Amniotic epithelial cell (primary cell): ENCODE measurements at places on chromosomes 2 and 18.

- DNase-seq = peak; percentile 15
Observed at GRCh38 chr2:118492335-118492734, 355.1 kb downstream of the EN1 start.

- peak; percentile 93 for DNase-seq
Observed at GRCh38 chr2:26355038-26355995, 8.7 kb upstream of the ADGRF3 start.

GRCh38 chr2:5190023-5190422 is 502.2 kb upstream of the SOX11 start:
- no peak for DNase-seq

GRCh38 chr2:16615687-16616615 is 49.7 kb downstream of the CYRIA start:
- DNase-seq = no peak

DNA sequence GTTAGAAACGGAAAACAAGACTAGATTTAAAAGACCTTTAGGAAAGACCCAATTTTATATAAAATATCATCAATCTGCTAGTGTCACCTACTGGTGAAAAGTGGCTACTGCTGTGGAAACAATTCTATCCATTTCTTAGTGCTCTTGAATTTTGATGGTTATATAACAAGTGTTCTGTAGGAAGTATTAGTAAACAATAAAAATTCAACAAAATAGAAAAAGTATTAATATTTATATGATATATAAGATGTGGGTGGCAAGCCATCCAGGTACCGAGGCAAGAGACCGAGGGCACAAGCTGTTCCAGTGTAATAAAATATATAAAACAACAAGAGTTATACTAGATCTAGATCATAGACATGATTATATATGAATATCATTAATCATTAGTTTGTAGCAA is 6.2 kb upstream of the TMEM87B start:
- peak; percentile 64 for DNase-seq

DNA sequence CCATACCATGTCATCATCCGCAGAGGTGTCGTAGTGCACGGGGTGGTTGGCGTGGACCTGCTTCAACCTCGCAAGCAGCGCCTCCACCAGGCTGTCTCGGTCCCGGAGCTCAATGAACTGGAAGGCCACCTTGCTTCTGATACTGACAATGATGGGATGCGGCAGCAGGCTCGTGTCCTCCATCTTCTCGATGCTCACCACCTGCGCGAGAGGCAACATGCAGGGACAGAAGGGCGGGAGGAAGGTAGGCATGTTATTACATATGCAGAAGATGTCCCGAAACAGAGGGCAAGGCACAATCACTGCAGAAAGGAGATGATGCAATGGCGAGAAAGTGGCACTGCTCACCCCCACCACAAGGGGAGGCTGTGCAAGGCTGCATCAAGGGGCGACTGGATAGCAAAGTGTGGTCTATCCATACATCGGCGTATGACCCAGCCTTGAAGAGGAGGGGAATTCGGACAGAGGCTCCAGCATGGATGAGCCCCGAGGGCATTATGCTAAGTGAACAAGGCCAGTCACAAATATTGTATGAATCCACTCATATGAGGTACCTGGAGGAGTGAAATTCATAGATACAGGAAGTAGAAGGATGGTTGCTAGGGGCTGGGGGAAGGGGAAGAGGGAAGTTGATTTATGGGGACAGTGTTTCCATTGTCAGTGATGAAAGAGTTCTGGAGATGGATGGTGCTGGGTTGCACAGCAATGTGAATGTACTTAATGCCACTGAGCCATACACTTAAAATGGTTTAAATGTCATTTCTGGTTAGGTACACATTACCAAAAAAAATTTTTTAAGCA is 36.6 kb downstream of the RPL31 start:
- peak; percentile 6 for DNase-seq

- DNase-seq = peak; percentile 20
Observed at GRCh38 chr2:55519938-55520885, 694 bp downstream of the CFAP36 start.

DNA sequence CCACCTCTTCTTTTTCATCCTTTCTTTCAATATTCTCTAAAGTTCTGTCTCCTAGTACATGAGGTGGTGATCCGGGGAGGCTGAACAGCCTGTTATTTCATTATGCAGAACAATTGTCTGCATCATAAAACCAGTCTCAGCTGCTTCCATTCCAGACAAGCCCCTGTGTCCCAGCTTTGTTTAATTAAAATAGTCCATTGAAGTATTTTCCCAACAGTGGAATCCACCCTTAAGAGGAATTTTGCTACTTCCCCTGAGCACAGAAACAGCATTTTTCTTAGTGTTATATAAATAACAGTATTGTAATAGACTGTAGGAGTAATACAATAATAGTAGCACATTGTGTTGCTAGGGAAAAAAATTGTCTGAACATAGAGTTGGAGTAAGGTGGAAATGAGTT is 395.4 kb upstream of the TCF4 start:
- DNase-seq = no peak

DNA sequence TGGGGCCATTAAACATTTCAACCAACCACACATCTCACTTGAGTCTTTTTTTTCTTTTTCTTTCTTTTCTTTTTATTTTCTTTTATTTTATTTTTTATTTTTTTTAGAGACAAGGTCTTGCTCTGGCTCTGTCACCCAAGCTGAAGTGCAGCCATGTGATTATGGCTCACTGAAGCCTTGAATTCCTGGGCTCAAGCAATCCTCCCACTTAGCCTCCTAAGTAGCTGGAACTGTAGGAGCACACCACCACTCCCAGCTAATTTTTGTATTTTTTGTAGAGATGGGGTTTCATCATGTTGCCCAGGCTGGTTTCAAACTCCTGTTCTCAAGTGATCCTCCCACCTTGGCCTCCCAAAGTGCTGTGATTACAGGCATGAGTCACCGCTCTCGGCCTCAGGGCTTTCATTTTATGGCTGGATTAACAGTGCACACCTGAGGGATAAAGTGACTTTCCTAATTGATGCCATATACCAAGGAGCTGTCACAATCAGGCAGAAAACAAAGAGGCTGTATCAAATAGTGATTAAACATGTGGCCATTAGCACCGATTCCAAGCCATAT is 21.5 kb downstream of the KIAA2012 start:
- no peak for DNase-seq

- DNase-seq = peak; percentile 22
Observed at GRCh38 chr18:47418746-47419145, 167.3 kb upstream of the SKOR2 start.

GRCh38 chr2:18788592-18788991 is 199.2 kb upstream of the NT5C1B start:
- DNase-seq = peak; percentile 68

- DNase-seq = peak; percentile 21
Observed at GRCh38 chr2:119218478-119219064, 5.1 kb upstream of the STEAP3 start.

DNA sequence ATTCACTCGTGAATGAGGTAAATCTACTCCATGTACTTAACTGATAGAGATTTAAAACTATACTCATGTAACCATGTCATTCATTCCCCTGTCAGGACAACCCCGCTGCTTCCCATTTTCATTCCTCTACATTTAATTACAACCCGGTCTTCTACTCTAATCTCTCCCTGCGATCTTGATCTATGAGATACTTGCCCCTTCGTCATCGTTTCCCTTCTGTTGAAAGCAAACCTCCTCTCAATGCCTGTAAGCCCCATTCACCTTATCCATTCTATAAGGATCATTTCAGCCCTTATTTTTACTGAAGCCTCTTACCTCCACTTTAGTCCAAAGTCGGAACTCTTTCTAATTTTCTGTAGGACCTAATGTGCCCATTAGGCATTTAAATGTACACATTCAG is 492.6 kb downstream of the DPP10 start:
- DNase-seq = no peak

GRCh38 chr2:64654063-64654811 is 524 bp upstream of the SERTAD2 start:
- peak; percentile 55 for DNase-seq

DNA sequence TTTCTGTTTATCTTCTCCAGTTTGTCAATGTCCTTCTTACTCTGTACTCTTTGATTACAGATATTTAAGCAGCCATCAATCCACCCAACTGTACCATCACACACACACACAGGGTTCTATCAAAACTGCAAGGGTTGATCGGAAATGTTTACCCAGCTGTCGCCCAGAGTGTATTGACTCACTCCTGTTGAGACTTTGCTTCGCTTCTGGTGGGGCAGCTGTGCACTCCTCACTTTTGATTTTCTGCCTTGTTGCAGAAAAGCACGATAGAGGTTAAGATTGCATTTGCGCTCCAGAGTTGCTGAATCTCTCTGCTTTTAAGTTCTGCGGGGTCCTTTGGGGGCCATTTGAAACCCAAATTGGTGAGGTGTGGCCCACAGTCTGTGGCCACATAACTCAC is 216.2 kb downstream of the SETBP1 start:
- no peak for DNase-seq

- DNase-seq = peak; percentile 45
Observed at GRCh38 chr2:146978577-146979555, 866.0 kb upstream of the ACVR2A start.

DNA sequence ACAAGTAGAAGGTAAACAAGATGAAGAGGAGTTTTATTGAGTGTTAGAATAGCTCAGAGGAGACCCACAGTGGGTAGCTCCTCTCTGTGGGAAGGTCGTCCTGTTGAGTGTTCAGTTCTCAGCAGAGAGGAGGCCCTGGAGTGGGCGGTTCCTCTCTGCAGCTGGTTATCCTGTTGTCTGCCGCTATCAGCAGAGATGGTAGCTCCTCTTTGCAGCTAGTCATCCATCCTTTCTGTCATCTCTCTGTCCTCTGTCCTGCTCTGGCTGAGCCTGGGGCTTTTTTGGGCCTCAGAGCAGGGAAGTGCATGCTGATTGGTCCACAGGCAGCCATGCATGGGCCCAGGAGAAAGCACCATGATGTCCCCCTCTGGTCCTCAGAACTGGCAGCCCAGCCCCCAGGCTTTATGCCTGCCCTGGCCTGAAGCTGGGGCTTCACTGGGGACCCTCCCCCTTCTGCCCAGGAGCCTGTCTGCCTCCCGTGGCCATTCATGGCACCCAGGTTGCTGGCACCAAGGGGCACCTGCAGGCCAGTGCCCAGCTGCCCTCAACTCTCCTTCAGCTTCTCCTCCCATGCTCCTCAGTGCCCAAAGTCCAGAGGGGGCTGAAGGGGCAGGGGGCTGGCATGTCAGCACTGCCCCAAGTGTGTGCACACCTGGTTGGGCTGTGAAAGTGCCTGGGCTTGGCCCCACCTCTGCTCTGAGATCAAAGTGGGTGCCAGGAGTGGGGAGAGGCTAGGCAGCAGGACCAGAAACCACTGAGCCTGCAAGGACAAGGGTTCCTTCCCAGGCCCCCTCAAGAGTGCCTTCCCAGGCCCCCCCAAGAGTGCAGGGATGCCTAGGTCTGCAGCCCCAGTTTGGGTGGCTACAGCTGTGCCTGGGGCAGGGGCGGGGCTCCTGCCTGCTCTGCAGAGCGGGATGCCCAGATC is 98.7 kb downstream of the TWIST2 start:
- no peak for DNase-seq

- no peak for DNase-seq
Observed at GRCh38 chr2:221109552-221109951, 462.6 kb downstream of the EPHA4 start.

- DNase-seq = no peak
Observed at GRCh38 chr2:5176764-5177163, 515.4 kb upstream of the SOX11 start.

DNA sequence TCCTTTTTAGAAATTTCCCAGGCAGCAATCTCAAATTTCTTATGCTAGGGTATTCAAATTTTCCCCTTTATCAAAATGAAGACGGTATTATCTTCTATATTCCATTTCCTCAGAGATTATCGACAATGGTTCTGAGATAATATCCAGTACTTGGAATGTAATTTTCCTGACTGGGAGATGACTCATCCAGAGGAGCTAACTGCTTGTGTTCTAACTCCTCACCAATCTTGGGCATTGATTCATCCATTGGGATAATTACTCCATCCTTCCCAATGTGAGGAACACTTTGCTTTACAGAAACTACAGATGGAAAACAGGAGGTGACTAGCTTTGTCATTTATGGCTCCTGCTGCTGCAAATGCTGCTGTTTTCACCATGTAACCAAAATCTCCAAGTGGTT is 239.4 kb upstream of the LYPD1 start:
- no peak for DNase-seq

- no peak for DNase-seq
Observed at GRCh38 chr18:45057955-45058600, 377.4 kb downstream of the SETBP1 start.
